ENCODE measurements at places on chromosomes 7 and 10. TPM values are rescaled to one million over a fixed set of nuclear protein-coding genes. Genes with fewer than 3 reads are reported as not detected.

ST7 gene
- total RNA-seq = 22.3 TPM

CEP55 gene
- 4.9 TPM for total RNA-seq

ZNF503 gene
- 50.1 TPM for total RNA-seq

HOXA6 gene
- not detected for total RNA-seq

DPYSL4 gene
- 6.1 TPM for total RNA-seq

WAC gene
- 89.6 TPM for total RNA-seq

AKR1C8 gene
- not detected for total RNA-seq

HYAL4 gene
- total RNA-seq = not detected

ITPRID1 gene
- not detected for total RNA-seq

HABP2 gene
- not detected for total RNA-seq

OPALIN gene
- total RNA-seq = not detected

SH2D4B gene
- not detected for total RNA-seq

LLCFC1 gene
- total RNA-seq = not detected

FZD1 gene
- total RNA-seq = 43.6 TPM

TMEM176B gene
- 0.97 TPM for total RNA-seq

PKD2L1 gene
- total RNA-seq = not detected

GCK gene
- total RNA-seq = 0.36 TPM

IL2RA gene
- not detected for total RNA-seq

AKR1C1 gene
- total RNA-seq = 75.3 TPM

TSPAN15 gene
- 1.3 TPM for total RNA-seq

FAM25C gene
- not detected for total RNA-seq

ACSM6 gene
- total RNA-seq = not detected

RET gene
- total RNA-seq = 2.4 TPM

CYCS gene
- 21.9 TPM for total RNA-seq

ZNF775 gene
- 5.4 TPM for total RNA-seq

GIMAP2 gene
- 5.1 TPM for total RNA-seq

TMEM196 gene
- total RNA-seq = not detected

PMPCB gene
- total RNA-seq = 51.6 TPM

MAP3K8 gene
- total RNA-seq = 20.4 TPM

IRF5 gene
- total RNA-seq = 0.16 TPM

ZNF680 gene
- total RNA-seq = 6.2 TPM

PDE6C gene
- total RNA-seq = not detected

SEMA3E gene
- 0.49 TPM for total RNA-seq

SORBS1 gene
- 0.49 TPM for total RNA-seq

GPNMB gene
- total RNA-seq = 284 TPM

WDR37 gene
- total RNA-seq = 21.6 TPM

PNLIPRP3 gene
- not detected for total RNA-seq

DNAJC30 gene
- total RNA-seq = 4.2 TPM

ASZ1 gene
- total RNA-seq = not detected

IL6 gene
- 20.2 TPM for total RNA-seq

SFRP4 gene
- 0.16 TPM for total RNA-seq

CYP17A1 gene
- not detected for total RNA-seq

CALCR gene
- total RNA-seq = not detected
